ENCODE measurements at places on chromosomes 4 and X. TPM values are rescaled to one million over a fixed set of nuclear protein-coding genes. Genes with fewer than 3 reads are reported as not detected.

Gene PDE6B
- 0.34 TPM for total RNA-seq

Gene GAGE12F
- not detected for total RNA-seq

Gene ODAPH
- total RNA-seq, result 0.53 TPM

Gene RPS6KA3
- total RNA-seq, result 30.5 TPM

DNA sequence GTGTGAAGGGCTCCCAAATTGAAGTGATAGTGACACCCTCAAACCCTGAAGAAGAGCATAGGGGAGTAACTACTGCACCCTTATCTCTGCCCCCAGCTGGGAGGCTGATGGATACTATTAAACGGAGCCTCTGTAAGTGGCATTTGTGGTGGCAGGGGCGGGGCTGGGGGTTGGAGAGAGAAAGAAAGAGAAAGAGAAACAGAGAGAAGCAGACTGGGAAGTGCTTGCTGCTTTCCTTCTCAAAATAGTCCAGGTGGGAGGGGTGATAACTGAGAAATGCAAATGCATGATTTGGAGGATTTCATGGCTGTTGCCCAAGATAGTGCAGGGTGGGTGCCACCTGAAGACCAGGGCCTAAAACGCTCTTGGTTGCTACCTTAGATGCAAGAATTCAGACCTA is 253.5 kb upstream of the GATB start:
- DNase-seq, result no peak

- no peak for DNase-seq
These were observed 166.6 kb downstream of the EFNB1 start for GRCh38 chrX:68995386-68995779.

DNA sequence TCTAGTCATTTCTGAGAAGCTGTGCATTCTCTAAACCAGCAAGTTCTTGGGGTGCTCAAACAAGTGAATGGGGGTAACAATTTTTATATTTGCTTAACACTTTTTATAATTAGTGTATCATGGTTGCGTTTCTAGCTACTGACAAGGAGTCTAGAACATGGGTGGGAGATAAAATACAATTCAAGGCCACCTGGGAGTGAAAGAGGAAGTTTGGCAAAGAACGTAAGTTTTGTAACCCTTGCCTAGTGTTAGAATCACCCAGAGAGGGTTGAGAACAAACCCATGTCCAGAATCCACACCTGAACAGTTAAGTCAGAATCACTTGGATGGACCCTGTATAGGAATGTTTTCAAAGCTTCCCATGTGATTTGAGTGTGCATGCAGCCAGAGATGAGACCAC is 92.7 kb downstream of the AFF2 start:
- DNase-seq, result no peak

DNA sequence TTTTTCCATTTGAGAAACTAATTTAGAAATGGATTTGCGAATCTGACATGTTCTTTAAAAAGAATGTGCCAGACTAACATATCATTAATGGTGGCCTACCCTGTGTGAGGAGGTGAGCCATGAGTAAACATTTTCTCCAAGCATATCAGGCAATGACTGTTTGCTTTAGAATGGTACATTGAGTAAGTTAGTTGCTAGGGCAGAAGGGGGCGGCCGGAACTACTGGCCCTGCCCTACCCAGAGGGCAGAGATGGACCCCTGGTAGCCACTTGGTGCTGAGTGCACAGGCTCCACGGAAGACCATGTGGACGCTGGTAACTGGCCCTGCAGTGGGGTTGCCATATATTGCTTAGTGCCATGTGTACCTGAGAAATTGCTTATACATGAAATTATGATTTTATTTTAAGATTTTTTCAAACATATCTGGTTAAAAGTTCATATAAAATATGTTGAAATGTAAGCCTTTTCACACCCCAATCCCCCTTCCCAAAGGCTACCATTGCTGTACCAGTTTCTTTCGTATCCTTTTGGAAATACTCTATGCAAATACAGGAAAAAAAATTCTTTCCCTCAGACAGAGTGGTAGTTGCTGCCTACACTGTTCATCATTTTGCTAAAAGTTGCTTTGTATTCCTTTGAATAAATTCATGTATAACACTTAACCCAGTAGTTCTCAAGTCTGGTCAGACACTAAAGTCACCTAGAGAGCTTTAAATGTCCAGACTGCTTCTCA is 8.8 kb downstream of the FNIP2 start:
- DNase-seq, result no peak

- DNase-seq, result peak; percentile 32
These were observed 345.3 kb upstream of the LCORL start for GRCh38 chr4:18366892-18367291.

GRCh38 chr4:186137196-186137794 is 32.8 kb downstream of the FAM149A start:
- no peak for DNase-seq

- no peak for DNase-seq
These were observed 404.5 kb downstream of the GBA3 start for GRCh38 chr4:23097251-23097650.

- no peak for DNase-seq
These were observed 32.1 kb downstream of the F11 start for GRCh38 chr4:186298031-186298647.
